Central memory CD8-positive, alpha-beta T cell (primary cell): ENCODE measurements at places on chromosomes 6 and 20.

GRCh38 chr20:31602431-31602778 lies 2.7 kb upstream of the ID1 start:
- no peak for DNase-seq

GRCh38 chr6:142671791-142672190 lies 273.2 kb downstream of the HIVEP2 start:
- no peak for DNase-seq

DNA sequence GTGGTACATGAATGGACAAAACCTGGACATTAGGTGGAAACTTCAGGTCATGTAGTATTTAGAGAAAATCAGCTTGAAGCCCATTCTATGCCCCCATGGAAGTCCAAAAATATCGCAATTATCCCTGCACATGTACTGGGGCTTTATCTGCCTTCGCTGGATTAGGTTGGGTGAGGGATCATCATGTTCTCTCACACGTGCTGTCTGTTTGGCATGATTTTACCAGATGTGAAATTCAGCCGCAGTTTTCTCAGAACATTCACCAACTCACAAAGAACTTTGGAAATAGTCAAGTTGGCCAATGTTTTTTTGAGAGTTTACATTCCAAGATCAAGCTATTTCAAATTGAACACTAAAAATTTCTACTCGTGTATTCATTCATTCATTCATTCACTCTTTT lies 459.8 kb upstream of the CITED2 start:
- DNase-seq: no peak

DNA sequence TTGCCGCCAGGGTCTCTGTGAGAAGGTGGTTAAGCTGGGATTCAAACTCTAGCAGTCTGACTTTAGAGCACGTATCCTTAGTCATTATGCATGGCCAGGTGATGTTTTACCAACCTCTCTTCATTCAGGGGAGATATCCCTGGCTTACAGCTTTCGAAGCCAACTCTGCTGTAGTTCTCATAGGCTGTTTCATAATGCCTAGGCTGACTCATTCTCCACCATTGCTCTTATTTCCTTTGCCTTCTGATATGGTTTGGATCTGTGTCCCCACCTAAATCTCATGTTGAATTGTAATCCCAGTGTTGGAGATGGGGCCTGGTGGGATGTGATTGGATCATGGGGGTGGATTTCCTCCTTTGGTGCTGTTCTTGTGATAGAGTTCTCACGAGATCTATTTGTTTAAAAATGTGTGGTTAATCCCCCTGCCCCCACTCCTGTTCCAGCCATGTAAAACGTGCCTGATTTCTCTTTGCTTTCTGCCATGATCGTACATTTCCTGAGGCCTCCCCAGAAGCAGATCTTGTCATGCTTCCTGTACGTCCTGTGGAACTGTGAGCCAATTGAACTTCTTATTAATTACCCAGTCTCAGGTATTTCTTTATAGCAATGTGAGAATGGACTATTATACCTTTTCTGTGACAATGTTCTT lies 94.6 kb upstream of the MAN1A1 start:
- no peak for DNase-seq

GRCh38 chr6:98808541-98809210 lies 25.7 kb upstream of the POU3F2 start:
- no peak for DNase-seq

DNA sequence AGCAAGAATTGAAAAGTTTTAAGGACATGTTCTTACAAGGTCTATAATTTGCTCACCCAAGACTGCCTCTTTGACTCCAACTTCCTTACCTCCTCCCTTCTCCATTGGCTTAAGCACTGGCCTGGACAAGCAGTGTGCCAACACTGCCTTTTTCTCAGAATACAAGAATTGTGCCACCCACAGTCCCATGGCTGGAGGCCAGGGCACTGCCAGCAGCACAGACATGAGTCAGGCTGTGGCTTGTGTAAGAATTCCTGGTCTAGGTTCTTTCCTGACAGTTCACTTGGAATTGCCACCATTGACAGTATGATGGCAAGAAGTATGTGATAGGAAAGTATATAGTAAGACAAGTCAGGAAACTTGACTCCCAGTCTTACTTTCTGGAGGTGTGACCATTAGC lies 202.7 kb upstream of the MARCKS start:
- DNase-seq: no peak

GRCh38 chr6:13689511-13690256 lies 22.0 kb downstream of the RANBP9 start:
- DNase-seq: no peak

- no peak for DNase-seq
These were observed 225.9 kb downstream of the NKAIN2 start for GRCh38 chr6:124029567-124029966.

DNA sequence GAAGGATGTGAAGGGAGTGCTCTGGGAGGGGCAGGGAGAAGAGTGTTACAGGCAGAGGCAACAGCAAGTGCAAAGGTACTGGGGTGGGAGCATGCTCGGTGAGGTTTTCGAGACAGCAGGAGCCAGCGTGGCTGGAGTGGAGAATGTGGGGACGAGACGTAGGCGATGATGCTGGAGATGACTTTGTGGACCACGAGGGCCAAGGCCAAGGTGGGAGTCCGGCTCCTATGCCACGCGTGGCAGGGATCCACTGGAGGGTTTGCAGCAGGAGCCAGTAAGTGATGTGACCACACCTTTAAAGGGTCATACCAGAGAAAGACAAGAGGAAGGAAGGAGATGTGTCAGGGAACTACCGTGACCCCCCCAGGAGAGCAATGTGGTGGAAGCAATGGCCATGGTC lies 7.3 kb downstream of the PTGIS start:
- no peak for DNase-seq

- no peak for DNase-seq
These were observed 64.5 kb downstream of the JAG1 start for GRCh38 chr20:10609276-10609675.

DNA sequence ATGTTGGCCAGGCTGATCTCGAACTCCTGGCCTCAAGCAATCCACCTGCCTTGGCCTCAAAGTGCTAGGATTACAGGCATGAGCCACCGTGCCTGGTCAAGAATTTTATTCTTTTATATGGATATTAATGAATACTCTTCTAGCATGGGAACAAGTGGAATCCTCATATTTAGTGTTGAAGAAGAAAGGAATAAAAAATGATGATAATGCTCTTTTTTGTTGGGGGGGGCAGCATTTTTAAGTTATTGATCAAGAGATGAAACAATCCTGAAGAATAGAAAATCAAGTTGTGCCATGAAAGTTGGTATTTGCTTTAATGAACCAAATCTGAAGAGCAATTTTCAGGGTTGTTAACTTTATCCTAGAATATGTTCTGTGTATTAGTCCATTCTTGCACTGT lies 6.7 kb upstream of the DNAAF9 start:
- DNase-seq: no peak

DNA sequence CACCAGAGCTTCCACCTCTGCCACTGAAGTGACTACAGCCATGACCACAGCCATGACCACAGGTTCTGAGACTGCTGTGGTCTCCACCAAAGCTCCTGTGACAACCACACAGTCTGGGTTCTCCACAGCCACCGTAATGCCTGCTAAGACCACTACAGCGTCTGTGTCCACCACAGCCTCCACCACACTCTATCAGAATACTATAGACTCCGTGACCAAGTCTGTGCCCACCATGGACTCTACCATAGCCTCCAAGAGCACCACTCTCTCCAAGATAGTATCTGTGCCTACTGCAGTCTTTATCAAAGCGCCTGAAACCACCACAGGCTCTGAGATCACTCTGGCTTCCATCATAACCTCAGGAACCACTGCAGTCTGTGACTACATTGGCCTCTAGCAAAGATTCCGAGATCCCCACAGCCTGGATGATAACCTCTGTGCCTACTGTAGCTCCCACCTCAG lies 18.3 kb upstream of the MUC21 start:
- no peak for DNase-seq

- DNase-seq: no peak
These were observed 71.9 kb downstream of the FAM120B start for GRCh38 chr6:170378502-170378901.

DNA sequence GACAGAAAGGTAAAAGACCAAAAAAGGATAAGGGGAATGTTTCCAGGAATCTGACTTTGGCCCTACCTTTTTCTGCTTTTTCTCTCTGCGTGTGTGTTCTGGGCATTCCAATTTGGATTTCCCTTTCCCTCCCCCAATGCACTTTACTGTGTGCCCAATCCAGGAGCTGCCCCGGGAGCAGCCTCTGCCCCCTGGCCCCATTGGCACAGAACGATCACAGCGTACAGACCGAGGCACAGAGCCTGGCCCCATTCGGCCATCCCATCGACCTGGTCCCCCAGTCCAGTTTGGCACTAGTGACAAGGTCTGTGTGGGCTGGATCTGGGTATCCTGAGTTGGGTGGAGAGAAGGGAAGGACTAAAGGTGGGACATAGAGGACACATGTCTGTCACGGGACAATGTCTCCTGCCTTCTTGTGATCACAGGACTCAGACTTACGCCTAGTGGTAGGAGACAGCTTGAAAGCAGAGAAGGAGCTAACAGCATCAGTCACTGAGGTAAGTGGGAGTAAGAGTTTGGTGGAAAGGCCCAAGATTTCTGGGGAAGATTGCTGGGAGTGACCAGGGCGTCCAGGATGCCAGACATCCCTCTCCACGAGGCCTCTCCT lies 14.6 kb downstream of the PRRC2A start:
- no peak for DNase-seq

DNA sequence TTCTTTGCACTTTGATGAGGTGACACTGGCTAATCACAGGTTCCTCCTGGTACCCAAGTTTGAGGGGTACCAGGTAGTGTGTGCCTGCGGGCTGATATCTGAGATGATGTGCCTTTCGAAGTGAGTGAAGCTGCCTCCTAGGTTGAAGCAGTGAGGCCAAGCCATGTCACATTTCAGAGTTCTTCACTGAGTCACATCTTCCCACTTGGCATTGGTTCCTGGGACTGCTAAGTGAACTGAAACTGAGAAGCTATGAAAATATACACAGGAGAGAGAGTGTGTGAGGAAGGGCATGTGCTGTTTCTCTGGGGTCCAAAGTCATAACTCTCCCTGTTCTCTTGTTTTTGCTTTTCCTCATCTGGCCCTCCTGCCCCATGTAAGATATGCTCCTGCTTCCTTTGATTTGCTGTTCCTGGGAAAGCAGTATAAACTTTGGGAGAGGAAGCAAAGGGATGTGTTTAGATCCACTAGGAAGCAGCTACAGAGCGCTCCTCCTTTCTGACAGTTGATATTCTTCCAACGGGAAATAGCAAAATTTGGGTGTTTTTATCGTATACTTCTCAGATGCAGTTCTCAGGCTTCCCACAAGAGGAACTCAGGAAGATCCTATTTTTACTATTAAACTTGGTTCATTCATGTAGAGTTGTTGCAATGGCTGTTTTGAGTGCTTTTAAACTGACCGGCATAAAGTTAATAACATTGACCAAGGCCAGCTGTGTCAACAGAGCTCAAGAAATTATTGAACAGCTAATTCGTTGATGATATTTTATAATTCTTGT lies 153.7 kb downstream of the MOXD1 start:
- DNase-seq: no peak

- no peak for DNase-seq
These were observed 311.3 kb downstream of the CDKAL1 start for GRCh38 chr6:20845592-20845991.

DNA sequence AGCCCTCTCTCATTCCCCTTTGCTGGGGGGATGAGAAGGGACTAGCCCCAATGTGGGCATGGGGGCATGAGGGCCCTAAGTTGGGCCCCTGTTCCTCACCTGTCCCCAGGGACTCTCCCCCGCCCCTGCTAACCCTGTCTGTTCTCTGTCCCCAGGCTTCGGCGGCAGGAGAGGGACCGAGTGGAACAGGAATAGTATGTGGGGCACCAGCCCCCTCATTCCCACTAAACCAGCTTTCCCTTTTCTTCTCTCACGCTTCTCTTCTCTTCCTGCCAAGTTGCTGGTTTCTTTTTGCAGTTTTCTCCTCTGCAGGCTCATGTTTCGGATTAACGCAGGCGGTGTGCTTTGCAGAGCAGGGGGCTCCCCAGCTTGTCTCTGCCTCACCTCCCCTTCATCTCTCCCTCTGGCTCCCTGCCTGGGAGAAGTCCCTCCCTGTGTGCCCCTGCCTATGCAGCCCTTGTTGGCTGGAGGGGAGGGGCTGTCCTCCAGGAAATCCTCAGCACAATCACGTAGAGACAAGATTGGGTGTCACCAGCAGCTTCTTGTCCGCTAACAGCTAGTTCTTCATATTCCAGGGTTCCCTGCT lies 7.9 kb downstream of the TMEM63B start:
- no peak for DNase-seq

- DNase-seq: no peak
These were observed 6.3 kb downstream of the BMP6 start for GRCh38 chr6:7732228-7732627.

GRCh38 chr20:24787071-24787470 lies 162.0 kb upstream of the CST7 start:
- no peak for DNase-seq

GRCh38 chr6:53240139-53240538 lies 91.5 kb upstream of the GCM1 start:
- DNase-seq: no peak

GRCh38 chr20:17849901-17850683 lies 118.5 kb downstream of the SNX5 start:
- DNase-seq: no peak

DNA sequence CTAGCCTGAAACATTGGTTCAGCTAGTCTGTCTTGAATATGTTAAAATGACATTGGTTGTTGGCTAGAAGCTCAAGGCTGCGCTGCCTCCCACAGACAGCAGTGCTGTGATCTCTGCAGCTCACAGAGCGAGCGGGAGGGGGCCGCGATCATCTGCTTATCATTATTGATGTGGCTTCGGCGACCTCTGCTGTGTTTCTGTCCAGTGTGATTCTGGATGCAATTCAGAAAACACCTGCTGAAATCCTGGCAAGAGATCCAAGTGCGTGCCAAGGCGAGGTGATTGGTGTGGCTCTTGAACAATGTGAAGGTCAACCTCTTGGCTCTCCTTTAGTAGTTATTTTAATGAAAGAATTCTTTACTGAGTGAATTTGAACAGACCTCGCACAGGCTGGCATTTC lies 142.3 kb upstream of the SASH1 start:
- no peak for DNase-seq

GRCh38 chr6:156901309-156902019 lies 124.3 kb downstream of the ARID1B start:
- no peak for DNase-seq

DNA sequence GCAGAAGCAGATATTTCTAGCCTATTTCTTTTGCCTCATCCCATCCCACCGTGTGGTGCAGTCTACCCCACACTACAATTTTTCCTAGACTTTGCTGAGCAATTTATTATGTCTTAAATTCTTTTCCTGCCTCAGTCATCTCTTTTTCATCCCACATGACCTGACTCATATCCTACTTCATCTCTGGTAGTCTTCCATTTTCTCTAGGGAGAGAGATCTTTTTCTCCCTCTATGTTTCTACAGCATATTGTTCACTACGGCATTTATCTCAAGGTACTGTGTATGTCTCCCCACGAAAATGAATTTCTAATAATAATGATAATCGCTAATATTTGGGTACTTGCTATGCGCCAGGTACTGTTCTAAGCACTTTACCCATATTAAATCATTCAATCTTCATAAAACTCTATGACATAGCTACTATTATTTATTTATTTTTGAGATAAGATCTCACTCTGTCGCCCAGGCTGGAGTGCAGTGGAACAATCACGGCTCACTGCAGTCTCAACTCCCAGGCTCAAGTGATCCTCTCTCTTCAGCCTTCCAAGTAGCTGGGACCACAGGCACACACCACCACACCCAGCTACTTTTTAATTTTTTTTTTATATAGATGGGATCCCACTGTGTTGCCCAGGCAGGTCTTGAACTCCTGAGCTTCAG lies 15.6 kb downstream of the PDSS2 start:
- DNase-seq: no peak

GRCh38 chr20:49677777-49678758 lies 35.6 kb downstream of the B4GALT5 start:
- DNase-seq: no peak

- DNase-seq: no peak
These were observed 1.5 kb upstream of the PPDPF start for GRCh38 chr20:63518946-63519667.
